CD4-positive, alpha-beta T cell treated with Interleukin-2 at 100 ng/mL for 4 hours (primary cell): ENCODE measurements at places on chromosomes 6 and 20.

DNA sequence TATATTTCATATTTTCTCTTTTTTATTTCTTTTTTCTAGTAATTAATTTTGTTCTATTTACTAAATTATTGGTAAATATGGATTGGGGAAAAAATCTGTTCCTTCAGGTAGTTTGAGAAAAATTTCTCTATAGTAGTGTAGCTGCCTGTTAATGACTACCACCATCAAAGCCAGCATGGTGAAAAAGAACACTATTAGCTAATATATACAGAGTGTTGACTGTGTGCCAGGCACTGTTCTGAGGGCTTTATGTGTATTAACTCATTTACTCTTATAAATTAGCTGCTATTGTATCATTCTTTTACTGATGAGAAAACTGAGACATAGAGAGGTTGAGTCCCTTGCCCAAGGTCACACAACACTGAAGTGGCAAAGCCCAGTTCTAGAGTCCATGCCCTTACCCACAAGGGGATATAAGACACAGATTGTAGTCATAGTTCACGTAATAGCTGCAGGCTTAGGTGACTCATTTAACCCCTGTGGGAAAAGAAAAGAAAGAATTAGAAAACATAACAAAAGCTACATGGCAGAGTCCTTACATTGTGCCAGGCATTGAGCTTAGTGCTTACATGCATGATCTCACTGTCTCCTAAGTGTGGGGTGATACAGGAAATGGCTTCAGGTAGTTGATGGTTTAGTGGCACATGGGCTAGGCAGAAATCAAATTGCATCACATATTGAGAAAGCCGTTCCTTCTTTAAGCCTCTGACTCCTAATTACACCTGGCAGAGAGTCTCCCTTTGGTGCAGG is 12.2 kb upstream of the AKIRIN2 start:
- no peak for DNase-seq

- no peak for DNase-seq
These were observed 329.1 kb downstream of the SAMD5 start for GRCh38 chr6:147837540-147837939.

DNA sequence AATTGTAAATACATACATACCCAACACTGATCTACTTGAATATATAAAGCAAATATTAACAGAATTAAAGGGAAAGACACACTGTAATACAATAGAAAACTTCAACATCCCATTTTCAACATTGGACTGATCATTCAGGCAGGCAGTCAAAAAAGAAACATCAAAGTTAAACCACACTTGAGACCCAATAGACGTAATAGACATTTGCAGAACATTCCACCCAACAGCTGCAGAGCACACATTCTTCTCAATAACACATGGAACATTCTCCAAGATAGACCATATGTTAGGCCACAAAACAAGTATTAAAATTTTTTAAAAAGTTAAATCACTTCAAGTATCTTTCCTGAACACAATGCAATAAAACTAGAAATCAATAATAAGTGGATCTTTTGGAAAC is 698.2 kb downstream of the COL12A1 start:
- DNase-seq: no peak

DNA sequence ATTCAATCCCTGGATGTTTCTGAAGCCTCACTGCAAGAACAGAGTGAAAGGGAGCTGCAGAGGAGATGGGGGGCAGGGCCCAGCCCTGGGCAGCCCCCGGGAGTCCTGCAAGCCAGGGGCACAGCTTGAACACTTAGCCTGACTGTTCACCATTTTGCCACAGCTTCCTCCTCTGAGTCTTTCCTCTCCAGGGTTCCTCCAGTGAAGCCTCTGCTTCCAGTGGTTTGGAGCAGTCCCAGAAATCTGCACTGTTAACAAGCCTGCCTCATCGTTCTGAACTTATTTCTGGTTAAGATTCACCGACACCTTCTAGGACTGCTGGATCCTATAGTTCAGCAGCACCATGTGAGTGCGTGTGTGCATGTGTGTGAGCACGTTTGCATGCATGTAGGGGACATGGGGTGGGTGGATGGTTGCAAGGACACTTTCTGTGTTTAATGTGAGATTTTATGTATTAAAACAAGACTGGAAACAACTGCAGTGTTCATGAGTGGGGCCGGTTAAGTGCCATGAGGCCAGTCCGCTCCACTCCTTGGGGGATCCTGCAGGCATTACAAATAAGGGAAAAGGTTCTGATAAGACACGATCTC is 24.6 kb downstream of the CEBPB start:
- no peak for DNase-seq

GRCh38 chr20:64283646-64284045 is 28.1 kb downstream of the PCMTD2 start:
- no peak for DNase-seq

- no peak for DNase-seq
These were observed 64.8 kb upstream of the TMEM30A start for GRCh38 chr6:75349262-75349984.

GRCh38 chr20:58131551-58132142 is 96.8 kb downstream of the ANKRD60 start:
- DNase-seq: no peak

- no peak for DNase-seq
These were observed 17.2 kb downstream of the LAMP5 start for GRCh38 chr20:9531581-9531980.

GRCh38 chr20:51994751-51995417 is 192.6 kb upstream of the SALL4 start:
- no peak for DNase-seq

DNA sequence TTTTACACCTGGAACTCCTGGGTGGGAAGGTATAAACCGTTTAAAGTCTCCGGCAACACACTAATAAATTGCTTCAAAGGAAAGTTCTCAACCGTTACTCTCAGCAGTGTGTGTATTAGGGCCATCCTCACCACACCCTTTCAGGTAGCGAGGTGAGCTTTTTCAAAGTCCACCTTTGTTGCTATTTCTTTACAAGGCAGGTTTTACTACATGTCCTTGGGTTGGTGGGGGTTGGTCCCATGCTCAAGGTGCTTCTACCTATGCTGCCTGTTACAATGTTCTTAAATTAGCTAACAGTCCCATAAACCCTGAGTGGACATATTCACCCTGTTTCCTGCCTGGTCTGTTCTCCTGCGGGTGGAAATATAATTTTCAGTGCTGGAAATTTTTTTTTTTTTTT is 13.2 kb upstream of the OSER1 start:
- no peak for DNase-seq

DNA sequence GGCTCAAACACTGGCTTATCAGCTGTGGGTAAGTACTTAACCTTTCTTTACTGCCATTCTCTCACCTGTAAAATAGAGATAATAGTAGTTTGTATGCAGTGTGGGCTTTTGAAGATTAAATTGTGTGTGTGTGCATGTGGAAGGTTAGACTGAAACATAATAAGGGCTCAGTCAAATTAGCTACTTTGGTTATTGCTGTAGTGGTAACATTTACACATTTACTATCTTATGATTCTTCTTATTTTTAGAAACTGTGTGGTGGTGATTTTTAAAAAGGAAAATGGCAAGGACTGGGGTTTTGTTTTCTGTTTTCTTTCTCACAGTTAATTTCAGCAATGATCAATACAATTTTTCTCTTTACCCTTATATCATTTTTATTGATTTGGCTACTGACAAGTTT is 206.9 kb downstream of the NKAIN2 start:
- no peak for DNase-seq

DNA sequence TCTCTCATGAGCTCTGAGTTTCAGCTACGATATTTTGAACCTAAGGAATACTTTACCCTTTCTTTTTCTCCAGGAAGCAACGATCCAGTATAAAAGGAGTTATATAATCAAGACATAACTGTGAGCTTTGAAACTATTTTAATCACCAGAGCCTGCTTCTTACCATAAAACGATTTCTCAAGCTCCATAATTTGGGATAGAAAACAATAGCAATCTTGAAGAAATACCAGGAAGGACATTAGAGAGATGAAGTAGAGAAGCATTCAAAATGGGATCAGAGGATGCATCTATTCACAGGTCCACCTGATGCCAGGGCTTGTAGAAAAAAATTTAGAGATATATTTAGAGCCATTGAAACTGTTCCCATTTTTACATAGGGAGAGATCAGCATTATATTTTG is 135.9 kb downstream of the FUT9 start:
- DNase-seq: no peak

DNA sequence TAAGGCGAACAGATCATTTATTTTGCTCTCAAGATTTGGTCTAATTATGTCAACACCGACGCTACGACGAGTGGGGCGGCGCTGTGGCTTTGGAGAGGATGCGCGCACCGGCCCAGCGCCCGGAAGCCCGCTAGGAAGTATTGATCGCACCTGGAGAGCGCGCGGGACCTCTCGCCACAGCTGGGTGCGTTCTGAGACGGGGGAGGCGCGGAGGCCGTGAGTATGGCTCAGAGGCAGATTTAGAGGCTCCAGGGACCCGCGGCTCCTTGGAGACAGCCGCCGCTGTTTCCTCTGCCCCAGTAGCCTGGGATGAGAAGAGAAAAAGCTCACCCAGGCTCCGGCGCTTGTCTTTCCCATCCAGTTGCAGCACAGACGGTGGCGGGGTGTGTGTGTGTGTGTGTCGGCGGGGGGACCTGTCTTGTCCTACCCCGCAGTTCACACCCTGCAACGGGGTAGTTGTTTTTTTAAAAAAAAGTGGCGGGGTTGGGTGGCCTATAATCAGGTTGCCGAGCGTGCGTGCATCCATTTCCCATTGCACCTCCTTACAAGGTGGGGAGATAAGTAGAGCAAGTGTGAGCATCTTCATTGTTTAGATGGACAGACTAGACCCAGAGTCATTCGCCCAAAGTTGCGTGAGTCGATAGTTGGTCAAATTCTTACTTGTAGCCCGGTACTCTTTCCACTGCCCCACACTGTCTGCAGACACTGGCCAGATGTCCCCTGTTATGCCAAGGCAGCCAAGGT is 11.2 kb downstream of the TFAP2D start:
- DNase-seq: no peak

DNA sequence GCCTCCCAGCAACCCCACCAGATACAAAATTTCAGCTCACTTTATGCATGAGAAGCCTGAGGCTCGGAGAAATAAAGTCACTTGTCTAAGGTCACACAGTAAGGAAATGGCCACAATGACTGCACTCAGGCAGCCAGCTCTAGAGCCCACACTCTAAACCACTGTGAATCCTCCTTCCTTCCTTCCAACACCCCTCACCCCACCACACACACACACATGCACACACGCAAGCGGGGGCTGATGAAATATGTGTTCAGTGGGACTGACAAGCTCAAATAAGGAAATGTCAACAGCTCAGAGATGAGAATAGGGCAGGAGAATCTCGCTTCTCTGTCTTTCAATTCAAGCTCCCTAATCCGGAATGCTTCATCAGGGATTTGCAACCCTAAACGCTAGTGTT is 6.0 kb upstream of the BPIFA1 start:
- DNase-seq: no peak

- no peak for DNase-seq
These were observed 130.7 kb upstream of the KCNK16 start for GRCh38 chr6:39453241-39453640.

- DNase-seq: no peak
These were observed 149.0 kb downstream of the MYB start for GRCh38 chr6:135329851-135330803.

- DNase-seq: no peak
These were observed 55.7 kb upstream of the HDGFL1 start for GRCh38 chr6:22513667-22514066.

DNA sequence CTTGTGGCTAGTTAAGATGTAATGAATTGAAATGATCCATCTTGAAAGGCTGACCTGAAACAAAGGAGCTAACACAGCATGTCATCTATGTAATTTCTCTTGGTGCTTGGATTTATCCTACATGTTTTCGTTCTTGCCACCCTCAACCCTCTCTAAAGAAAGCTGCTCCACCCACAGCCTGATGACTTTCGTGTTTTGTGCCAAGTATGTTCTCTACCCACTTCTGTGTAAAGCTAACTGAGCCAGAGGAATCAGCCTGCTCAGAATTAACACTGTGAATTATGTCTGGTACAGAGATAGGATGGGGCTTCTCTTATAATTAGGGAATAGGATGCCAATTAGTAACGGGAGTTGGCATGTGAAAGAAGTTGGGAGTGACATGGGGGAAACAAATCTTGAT is 67.9 kb upstream of the MLIP start:
- DNase-seq: no peak

DNA sequence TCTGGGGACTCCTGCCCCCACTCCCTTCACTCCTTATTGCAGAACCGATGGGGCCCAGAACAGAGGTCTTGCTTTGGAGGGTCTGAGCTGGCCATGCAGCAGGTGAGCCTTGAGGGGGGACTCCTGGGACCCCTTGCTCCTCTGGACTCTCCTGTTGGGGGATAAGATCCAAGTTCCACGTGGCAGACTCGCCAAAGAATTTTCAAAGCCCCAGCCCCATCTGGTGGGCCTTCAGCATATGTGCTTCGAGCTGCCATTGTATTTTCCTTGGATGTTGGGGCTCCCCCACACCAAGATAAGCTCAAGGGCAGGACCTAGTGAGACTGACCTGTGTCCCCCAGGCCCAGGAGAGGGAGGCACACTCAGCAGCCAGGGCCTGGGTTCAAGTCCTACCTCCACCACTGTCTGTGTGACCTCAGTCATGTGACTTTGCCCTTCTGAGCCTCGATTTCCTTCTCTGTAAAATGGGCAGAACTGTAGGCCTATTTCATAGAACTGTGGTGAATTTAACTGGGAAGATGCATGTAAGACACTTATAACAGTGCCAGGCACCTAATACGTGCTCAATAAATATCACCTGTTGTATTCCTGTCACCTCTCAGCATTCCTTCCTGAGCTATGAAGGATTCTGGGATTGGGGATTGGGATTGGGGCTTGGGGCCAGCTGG is 115.5 kb downstream of the VEGFA start:
- no peak for DNase-seq

DNA sequence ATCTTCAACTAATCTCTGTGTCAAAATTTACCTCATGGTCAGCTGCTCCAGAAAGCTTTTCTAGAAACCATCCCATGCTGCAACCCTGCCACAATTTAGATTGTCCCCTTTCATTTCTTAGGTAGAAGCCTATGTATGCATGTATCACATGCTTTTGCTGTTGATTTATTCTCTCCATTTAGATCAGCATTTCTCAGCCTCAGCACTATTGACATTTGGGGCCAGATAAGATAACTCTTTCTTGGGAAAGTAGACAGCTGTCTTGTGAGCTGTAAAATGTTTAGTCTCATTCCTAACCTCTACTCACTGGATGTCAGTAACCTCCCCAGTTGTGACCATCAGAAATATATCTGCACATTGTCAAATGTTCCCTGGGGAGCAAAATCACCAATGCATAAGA is 99.0 kb downstream of the PLCB1 start:
- no peak for DNase-seq

DNA sequence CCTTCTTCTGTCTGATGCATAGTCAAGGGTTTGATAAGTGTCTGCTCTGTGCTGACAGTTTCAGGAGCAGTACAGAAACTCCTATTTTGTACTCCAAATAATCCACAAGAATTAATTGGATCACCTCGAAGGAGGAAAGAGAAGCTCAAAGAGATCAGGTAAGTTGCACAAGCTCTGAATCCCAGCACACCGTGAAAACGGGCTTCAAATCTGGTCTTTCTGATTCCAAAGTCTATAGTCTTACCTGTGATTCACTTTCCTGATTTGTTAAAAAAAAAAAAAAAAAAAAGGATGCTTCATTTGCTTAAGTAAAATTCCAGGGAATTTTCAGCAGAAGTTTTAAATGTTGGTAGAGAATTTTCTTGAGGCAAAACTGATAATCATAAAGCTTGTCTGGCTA is 155.8 kb upstream of the ESR1 start:
- DNase-seq: no peak
